Lower leg skin (tissue), 4 donors: ENCODE measurements at places on chromosomes 1 and 21. TPM values are rescaled to one million over a fixed set of nuclear protein-coding genes. Genes with fewer than 3 reads are reported as not detected.

DNA sequence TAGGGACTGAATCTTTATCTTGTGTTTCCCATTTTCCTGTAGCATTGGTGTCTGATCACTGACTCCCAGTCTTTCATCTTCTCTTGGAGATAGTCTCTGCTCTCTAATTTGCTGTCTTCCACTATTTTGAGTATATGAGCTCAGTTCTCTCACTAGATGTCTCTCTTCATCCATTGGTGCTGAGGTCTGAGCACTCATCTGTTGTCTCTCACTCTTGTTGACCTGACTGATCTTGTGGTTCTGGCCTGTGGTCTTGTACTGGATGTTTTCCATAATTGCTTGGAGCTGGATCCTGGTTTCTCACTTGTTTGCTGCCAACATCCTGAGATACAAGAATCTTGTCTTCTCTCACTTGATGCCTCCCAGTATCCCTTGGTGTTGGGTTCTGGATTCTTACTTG lies 25.1 kb upstream of the S100A11 start:
- DNase-seq = no peak

DNA sequence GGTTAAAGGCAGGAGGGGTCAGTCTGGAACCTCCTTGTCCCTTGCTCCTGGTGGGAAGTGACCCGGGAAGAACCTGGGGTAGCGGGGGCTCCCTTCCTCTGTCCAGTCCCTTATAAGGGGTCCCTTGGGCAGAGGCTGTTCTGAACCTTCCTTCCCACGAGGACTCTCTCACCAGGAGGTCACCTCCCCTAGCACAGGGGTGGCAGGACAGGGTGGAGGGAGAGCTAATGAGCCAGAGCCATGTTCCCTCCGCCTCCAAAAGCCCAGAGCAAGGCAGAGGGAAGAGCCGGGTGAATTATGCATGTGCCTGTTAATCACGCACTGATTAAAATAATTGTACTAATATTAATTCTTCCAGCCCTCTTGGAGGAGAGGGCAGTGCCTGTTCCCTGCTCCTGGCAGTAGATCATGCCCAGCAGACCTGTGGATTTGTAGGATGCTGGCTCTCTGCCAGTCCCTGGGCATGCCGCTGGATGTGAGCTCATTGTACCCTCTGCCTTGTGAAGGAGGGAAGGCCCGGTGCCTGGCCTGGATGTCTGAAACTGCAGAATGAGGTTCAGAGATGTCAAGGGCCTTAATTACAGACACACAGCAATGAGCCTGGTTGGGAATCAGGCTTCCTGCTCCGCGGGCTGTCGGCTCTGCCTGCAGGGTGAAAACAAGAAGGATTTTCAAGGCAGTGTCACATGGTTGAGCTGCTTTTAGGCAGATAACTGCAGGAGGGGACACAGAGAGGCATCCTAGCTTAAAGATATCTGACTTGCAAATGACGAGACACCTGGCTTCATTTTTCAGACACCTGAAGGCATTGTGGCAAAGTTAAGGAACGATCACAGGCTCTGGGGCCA lies 68.2 kb downstream of the IGSF21 start:
- no peak for DNase-seq

- peak; percentile 76 for DNase-seq
Measured at GRCh38 chr1:214261206-214262123, 19.5 kb upstream of the SMYD2 start.

The ITLN2 gene
- total RNA-seq = not detected

The RYR2 gene
- 0.91 TPM for total RNA-seq

GRCh38 chr1:116268211-116268610 lies 104.8 kb upstream of the ATP1A1 start:
- DNase-seq = peak; percentile 80

The NUP210L gene
- total RNA-seq = not detected

The FMO2 gene
- total RNA-seq = 9.7 TPM

- no peak for DNase-seq
Measured at GRCh38 chr21:37244501-37245095, 22.5 kb downstream of the VPS26C start.

The C1orf115 gene
- total RNA-seq = 18.7 TPM

DNA sequence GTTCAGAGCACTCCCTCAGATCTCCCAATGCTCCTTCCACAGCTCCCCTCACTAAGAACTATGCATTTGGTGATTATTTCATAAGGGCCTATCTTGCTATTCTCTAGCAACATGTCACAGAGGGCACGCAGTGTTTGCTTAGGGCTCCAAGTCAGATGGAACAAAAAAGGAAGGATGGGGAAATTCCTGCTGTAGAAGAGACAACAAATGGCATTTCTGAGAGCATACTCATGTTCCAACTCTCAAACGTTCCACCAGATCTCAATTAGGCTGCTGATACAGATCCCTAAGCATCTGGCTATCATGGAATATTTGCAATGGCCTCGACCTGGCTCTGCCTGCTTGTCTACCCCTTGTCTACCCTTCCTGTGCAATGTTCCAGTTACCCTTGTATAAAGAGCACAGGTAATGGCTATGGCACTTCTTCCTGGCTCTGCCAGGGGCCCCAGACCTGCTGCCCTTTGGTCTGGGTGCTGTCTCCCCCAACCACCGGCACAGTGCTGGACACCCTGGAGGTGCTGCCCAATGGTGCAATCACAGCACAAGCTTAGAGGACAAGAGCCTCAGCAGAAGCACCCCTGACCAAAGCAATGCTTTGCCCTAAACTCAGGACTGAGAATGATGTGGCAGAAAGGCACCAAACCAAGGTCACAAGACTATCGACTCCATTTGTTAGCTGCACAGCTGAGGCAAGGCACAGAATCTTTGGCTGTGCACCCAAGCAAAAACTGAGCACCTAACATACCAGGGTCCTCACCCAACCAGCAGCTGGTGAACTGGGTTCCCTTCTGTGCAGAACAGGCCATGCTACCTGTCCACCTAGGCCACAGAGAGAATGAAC lies 3.6 kb downstream of the PARP1 start:
- DNase-seq = peak; percentile 66

- DNase-seq = no peak
Measured at GRCh38 chr1:226201029-226201593, 14.6 kb upstream of the ACBD3 start.

DNA sequence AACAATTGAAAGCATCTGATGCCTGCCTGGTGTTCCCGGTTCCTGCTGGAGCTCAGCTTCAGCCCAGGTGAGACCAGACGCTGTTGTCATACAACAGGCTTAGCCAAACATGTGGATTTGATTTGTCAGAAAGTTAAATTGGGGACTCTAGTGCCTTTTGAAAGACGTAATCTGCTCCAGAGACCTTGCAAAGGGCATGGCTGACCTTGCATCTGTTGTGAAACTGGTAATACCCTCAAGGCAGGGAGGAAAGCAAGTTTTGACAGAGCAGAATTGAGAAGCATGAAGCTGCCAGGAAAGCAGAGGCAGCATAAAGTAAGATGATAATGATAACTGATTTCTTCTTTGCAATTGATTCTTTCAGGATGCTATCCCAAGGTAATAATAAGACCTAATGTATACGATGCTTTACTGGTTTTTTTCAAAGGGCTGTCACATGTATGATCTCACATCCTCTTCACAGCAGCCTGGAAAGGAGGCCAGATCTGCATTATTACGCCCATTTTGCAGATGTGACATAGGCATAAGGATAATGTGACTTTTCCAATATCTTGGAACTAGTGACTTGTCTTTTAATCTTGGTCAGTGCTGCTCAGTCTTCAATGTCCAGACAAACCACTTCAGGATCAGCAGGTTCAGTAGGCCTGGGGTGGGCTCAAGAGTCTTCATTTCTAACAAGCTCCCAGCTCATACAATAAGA lies 24.7 kb upstream of the CNN3 start:
- no peak for DNase-seq

DNA sequence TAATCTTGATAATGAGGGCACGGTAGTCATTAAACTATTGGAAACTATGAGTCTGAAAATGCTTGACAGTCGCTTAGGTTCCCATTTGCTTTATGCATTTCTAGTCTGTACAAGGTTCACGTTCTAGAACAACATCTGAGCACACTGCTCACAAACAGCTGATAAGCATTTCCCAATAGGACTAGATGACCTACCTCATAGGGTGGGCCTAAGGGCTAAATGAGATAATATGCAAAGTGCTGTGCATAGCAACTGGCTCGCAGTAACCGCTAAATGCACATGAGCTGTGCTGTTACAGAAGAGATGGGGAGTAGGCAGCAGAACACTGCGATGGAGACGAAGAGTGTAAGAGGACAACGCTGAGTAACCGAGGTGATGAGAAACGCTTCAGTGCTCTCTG lies 628.0 kb downstream of the SMYD3 start:
- DNase-seq = no peak

- DNase-seq = no peak
Measured at GRCh38 chr1:216616425-216616824, 106.8 kb downstream of the ESRRG start.

GRCh38 chr1:162732566-162733335 lies 57.8 kb upstream of the HSD17B7 start:
- peak; percentile 18 for DNase-seq

The PKLR gene
- 1.0 TPM for total RNA-seq

DNA sequence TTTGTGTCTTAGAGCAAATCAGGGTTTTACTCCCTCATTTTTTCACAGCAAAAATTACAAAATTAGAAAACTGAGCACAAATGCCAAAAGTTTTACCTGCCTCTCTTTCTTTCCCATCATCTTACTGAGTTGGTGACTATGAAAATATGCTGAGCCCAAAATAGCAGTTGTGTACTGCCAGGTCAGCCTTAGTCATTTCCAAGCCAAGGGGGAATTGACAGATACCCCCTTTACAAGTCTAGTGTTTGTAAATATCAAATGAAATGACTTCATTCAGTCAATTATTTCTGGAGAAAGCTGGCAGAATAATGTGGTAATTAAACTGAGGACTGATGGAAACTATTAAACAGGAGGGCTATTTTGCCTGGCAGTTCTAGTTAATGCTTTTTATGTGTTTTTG lies 11.4 kb upstream of the GORAB start:
- no peak for DNase-seq

DNA sequence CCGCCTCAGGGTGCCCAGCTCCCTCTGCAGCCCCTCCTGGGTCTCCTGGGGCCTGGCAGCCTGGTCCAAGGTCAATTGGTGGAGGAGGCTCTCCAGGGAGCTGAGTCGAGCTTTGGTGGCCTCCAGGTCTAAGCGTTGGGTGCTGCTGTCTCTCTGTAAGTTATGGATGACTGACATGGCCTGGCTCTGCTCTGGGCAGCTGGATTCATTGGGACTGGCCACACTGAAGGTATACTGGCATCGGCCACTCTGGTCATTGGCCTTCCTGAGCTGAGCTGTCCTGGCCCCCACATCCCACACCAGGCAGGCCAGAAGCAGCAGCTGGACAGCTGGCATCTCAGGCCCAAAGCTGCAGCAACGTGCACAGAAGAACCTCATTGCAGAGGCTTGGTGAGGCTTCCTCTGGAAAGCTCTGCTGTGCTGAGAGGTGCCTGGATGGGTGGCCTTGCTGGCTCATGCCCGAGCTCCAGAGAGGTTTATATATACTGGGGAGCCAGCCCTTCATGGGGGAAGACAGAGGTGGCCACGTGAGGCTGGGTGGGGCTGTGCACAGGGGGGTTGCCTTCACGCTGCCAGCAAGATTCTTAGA lies at the start of gene MYOC:
Gene MYOC, minus strand, starts transcription at position 455 of the 589 bp plus-strand sequence. Its CDS starts 77 bp downstream, at position 378.
- no peak for DNase-seq

DNA sequence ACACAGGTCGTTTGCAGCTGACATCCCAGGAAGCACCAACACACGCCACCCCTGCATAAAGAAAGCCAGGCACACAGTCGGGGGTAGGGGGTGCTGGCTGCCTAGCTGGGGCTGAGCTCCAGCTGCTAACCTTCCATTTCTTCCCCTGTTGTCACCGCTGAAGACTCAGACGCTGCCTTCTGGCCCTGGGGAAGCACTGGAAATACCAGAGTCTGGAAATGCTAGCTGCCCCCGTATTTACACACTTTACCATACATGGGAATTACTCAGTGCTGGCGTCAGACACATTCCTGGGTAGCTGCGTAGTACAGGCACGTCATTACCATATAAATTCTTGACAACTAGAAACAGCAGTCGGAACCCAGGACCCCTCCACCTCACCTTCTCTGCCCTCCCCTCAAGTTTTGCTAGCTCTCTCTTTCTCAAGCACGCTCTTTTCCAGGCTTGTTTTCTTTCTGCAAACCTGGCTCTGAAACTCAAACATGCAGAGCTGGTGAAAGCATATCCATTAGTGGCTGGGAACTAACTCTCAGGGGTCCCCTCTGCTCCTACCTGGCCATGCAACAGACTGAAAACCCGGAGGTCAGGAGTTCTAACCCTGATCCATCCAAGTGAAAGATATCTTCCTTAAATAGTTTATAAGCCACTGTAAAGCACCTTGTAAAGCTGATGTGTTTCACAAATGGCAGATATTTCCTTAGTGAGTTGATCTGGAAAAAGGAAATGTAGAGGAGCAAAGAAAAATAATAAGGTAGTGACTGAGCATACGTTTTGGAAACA lies 3.3 kb downstream of the CSRP1 start:
- no peak for DNase-seq

DNA sequence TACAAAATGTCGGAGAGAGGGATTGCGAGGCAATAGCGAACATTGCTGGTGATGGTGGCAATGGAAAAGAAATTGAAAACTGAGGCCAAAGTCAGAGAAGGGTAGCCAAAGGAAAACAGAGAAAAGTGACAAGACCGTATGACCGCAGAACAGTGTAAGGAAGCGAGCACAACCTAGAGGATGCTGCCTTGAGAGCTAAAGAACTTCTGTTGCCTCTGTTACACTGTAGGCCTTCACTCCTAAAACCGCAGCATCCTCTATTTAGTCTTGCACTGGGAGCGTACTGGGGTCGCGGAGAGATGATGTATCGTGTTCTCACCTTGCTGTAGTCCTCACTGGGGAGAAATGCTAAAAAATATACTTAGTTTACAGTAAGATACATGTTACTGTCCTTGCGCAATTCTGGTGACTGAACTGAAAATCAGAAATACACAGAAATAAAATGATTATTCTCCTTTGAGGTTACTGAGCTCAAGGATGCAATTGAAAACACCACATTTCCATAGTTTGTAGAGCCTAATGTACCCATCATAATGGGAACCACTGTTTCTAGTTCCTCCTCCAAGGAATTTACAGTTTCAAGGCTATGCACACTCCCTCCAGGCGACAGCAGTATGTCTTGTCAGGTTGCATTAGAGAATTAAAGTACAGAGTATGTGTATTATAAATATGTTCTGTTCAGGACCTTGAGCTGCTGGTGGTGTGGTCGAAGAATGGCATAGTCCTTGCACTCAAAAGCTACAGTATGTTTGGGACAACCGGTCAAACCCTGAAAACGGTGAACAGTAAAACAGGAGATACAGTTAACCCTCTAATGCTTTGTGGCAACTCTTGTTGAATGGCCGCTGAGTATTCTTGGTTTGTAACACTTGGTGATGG lies 1.3 kb downstream of the NEK7 start:
- DNase-seq = no peak

DNA sequence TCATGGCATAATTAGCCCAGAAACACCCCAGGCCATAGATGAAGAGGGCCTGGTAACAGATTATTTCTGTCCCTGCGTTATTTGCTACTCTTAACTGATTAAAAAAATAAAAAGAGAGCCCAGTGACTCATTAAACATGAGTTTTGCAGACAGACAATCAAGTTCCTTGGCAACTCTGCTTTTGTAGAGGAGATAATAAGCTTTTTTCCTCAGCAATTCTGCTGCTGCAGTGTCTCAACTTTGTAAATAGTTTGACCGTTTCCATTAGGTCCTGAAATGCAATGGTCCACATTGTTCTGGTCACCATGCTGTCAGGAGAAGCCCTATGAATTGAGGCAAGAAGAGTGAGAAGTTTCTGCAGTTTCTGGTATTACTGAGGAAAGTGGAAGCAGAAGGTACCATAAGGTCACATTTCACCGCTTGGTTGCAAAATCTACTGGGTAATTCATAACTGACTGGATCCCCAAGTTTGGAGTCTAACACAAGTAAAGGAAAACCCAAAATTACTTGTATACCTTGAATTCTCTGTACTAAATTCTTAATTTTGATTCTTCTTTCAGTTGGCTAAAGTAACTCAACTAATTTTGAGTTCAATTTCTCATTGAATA lies 139.5 kb downstream of the ZZZ3 start:
- DNase-seq = no peak
